ENCODE measurements at places on chromosomes 12 and 14.

- DNase-seq = no peak
Observed at GRCh38 chr14:68774771-68775613, 17.9 kb downstream of the ZFP36L1 start.

DNA sequence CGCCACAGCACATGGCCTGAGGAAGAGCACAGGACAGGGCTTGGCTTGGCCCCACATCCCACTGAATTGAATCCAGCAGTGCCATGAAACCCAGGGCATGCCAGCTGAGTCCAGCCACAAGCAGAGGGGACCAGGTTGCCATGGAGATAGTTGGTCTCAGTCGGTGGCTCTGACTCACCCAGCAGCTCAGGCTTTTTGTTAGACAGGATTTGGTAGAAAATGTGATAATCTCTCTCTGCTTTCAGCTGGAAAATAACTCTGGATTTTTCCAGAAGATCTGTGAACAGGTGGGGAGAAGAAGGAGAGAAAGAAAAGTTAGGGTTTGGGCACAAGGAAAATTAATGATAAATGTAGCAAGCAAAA is 4.8 kb downstream of the MYH7 start:
- DNase-seq = peak; percentile 16

DNA sequence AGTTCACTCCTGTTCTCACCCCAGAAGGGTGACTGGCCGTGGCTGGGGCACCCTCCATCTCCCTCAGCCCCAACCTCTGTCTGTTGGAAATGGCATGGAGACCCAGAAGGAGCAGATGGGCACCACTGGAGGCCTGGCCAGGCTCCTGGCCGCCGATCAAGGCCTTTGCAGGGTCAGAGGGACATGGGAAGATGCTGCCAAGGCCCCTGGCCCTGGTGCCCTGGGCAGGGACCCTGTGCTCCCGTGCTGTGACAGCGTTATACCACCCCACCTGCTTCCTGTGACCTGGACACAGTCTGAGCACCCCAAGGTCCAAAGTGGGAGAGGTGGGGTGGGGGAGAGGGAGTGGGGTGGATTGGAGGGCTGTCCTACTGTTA is 3.5 kb downstream of the INF2 start:
- DNase-seq = no peak

DNA sequence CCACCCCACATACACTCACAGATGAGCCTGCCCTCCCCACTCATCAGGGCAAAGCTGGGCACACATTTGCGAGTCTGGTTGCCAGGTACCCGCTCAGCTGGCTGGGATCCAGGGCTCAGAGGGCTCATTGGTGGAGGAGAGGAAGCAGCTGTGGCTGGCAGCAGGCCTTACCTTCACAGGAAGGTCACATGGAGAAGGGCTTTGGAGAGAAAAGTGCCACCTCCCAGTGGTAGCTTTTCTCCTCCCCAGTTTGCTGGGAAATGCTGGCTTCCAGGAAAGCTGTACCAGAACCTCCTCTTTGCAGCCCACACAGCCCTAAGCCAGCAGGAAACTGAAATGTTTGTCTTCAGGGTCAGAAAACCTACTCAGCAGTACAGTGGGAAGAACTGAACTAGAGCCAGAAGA is 55.6 kb downstream of the LGMN start:
- DNase-seq = peak; percentile 11

GRCh38 chr14:61518403-61518802 is 176.9 kb upstream of the HIF1A start:
- no peak for DNase-seq

DNA sequence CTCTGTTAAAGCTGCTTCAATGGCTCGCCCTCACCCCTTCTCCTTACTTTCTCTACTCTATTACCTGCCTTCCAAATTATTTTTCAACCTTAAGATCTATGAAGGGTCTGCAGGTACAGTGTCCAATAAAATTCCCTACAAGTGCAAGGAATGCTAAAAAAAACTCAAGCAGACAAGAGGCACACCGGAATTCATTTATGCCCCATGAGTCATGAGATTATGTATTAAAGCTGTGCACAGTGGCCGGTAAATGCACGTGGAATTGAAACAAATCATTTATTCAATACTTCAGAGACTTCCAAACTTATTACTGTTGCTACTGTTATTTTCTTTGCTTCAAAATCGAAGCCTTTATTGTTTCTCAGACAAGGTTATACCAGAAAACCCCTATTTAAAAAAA is 68.4 kb downstream of the ST8SIA1 start:
- no peak for DNase-seq

- no peak for DNase-seq
Observed at GRCh38 chr14:47220096-47220495, 455.3 kb downstream of the MDGA2 start.

- no peak for DNase-seq
Observed at GRCh38 chr12:80086025-80086424, 13.3 kb upstream of the OTOGL start.

Data from RCC 7860 (cell line).